PC-9 (cell line): ENCODE measurements at places on chromosomes 6 and 20. TPM values are rescaled to one million over a fixed set of nuclear protein-coding genes. Genes with fewer than 3 reads are reported as not detected.
A peak's percentile ranks its signal among the peaks of the same experiment; 100 is the strongest.

DNA sequence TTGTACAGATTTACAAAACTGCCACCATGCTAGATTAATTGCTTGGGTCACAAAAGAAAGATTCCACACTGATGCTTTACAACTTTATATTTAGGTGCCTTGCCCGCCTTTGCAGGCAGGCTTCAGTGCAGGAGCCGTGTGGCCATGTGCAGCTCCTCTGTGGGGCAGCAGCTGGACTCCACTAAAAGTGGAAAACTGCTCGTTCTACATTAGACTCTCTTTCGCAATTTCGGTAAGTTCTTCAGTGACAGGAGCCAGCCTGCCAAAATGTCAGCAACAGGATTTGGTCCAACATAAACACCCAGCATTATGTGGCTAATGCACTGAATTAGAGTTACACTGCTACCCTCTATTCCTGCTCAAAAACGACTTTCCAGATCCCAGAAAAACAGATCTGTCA is 174.4 kb upstream of the KCNK16 start:
- no peak for DNase-seq

GRCh38 chr20:48329676-48330664 is 497.8 kb downstream of the PREX1 start:
- no peak for DNase-seq

DNA sequence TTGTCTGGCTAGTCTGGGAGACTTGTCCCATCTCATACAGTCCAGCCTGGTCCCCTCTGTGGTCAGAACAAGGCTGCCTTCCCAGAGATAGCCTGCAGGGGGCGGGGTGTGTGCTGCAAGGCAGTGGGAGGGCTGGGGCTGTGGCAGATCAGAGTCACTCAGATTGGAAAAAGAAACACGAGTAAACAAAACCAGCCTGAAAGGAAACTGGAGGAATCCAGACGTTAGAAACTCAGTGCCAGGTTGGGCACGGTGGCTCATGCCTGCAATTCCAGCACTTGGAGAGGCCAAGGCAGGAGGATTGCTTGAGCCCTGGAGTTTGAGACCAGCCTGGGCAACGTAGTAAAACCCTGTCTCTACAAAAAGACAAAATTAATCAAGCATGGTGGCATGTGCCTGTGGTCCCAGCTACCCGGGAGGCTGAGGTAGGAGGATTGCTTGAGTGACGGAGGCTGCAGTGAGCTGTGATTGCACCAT is 20.2 kb downstream of the LEMD2 start:
- peak; percentile 81 for DNase-seq

DNA sequence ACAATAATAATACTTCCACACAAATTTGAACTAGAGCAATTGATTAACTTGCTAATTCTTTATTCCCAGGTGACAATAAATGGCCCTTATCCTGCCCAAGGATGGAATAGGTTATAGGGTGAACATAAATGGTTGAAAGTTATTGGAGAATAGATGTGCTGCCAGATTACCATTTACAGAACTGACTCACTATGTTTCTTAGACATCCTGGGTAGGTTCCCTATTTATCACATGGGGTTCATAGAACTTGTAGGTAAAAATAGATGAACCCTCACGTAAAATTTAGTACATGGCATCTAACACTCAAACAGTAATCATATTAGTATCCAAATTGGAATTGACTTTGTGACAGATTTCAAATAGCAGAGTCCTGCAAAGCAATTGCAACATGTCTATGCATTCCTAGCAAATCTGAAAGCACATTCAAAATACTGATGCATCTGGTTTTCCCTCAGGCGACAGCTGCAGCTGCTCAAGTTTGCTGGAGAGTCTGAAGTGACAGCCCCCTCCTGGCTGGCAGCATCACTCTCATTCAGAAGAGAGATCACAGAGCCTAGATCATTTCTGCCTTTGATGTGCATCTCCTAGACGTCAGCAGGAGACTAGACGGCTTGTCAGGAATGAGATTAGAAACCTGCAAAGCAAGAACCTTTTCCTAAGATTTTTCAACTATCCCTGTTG is 80.2 kb upstream of the RNF217 start:
- DNase-seq: peak; percentile 77

- DNase-seq: peak; percentile 44
These were observed 22.1 kb upstream of the CDKN1A start for GRCh38 chr6:36656441-36656840.

PAX1 gene
- not detected in 2 replicates for total RNA-seq

- DNase-seq: no peak
These were observed 22.1 kb downstream of the AFDN start for GRCh38 chr6:167848783-167849182.

DNA sequence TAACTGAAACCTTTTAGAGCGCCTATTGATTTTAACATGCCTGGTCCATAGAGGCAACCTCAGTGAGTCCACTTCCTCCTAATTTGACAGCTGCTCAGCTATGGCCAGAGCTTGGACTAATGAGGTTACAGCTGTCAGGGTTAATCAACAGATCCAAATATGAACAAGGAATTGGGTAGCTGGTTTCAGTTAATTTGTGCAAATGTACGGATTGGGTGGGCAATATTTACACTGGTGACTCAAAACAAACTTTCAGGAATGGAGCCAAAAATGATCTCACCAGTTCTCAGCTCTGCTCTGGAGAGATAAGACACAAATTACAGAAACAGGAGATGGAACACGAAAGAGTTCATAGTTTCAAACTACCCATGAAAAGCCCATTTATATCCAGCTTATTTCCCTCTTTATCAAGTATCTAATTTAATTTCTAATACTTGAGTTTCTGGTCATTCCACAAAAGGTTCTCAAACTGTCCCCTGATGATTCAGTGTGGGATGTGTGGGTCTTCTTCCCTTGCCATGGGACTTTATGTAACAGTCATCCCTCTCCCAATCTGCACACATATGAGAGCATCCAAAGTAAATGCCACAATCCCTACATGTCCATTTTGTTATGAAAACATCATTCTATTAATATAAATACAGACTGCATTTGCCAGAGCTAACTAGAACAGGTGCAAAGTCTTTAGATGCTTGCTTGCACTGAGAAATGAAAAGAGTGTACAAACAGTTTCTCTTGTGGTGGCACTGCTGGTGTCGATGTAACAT is 149.9 kb downstream of the RPS12 start:
- DNase-seq: peak; percentile 51

DNA sequence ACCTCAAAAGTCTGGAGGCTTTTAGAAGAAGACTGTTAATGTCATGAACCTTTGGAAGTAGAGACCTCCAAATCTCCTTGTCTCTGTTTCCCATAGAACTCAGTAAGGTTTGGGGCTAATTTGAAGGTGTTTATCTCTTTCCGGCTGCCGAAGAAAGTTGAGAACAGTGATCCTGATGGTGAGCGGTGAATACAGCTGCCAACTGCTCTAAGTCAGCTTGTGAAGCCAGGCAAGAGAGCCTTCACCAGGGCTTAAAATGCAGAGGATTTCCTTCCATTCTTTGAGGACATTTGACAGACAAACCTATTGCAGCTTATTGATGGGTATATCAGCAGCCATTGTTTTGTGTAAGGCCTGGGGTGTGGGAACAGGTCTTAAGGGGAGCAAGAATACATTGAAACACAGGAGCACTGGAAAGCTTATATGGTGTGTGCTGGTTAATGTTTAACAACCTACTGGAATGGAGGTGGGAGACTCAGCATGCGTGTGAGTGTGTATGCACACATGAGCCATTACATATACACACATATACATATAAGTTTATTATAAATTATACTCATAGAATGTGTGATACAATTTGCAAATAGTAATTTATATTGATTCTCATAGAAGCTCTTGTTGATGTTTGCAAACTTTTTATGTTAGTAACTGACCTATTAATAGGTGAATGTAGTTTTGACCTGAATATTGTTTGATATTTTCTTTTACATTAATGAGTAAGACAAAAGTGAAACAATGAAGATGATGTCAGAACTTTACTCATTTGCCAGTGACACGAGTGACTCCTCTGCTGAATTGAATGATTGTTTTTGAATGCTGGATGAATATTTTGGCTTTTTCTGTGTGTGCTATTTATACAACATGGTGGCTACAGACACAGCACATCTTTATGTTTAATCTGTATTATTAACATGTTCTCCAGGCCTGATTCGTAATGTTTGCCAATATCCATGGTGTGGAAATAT is 18.1 kb downstream of the PLEKHG1 start:
- DNase-seq: no peak

- DNase-seq: no peak
These were observed 4.9 kb upstream of the TOX2 start for GRCh38 chr20:43909720-43910119.

DNA sequence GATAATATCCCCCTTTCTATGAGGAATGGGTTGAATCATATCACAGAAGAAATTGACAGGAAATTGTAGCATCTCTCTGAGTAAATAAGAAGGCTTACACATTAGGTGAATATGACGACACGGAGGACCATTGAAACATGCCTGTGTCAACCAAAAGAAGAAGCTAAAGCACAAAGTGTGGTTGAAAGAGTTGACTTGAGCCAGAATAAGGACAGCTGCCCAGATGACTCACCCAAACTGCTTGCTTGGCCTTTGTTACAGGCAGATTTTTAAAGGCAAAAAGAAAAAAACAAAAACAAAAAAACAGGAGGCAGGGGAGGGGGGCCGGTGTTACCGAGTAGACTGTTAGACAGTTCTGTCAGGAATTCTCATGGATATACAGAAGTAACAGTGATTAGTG is 129.8 kb upstream of the EDN1 start:
- no peak for DNase-seq

DNA sequence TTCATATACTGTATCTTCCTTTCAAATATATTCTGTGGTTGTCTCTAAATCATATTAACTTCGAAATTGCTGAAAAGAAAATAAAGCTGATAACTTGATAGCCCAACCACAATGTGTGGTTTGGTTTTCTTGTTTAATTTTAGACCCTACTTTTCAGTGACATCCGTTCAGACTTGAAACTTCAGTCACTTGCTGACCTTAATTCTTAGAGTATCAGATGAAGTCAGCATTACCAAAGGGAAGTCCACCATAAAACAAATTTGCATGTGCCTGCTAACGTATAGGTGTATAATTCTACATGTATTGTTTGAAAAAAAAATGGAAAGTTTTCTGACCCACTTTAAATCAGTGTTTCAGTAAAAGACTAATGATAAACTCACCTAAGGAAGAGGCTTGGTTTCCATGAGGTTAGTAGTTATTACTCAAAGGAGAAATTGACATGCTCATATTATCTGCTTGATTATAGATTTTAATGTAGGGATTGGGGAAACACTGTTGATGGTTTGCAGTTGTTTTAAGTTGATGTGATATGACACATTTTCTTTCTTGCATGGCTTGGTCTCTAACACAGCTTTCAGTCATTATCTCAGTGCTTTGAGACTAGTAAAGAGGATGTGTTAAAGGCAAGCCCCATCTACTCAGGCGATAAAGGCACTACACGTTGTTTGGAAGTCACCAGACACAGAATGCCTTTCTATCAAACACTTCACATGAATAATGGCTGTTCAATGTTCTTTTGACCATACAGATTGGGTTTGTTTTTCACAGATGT is 5.2 kb upstream of the IL17A start:
- DNase-seq: no peak

DNA sequence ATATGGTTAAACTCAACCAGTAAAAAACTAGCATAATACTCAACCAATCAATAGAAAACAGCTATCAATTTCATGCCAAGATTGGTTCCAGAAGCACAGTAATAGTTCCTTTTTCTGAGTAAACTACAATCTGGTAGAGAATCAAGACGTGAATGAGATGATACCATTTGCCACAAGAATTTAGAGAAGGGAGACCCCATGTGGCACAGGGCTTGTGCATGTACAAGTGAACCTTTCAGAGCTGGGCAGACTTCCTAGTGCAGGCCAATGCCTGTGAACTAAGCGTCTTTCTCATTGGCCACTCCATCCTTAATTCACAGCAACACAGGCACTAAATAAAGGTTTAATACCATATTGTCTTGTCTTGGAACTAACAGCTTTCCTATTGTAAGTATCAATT is 213.5 kb downstream of the RFPL4B start:
- no peak for DNase-seq

- DNase-seq: no peak
These were observed 179.7 kb downstream of the DLL1 start for GRCh38 chr6:170111141-170111664.

GMDS gene
- 30.1 and 38.3 TPM in 2 replicates for total RNA-seq

DNA sequence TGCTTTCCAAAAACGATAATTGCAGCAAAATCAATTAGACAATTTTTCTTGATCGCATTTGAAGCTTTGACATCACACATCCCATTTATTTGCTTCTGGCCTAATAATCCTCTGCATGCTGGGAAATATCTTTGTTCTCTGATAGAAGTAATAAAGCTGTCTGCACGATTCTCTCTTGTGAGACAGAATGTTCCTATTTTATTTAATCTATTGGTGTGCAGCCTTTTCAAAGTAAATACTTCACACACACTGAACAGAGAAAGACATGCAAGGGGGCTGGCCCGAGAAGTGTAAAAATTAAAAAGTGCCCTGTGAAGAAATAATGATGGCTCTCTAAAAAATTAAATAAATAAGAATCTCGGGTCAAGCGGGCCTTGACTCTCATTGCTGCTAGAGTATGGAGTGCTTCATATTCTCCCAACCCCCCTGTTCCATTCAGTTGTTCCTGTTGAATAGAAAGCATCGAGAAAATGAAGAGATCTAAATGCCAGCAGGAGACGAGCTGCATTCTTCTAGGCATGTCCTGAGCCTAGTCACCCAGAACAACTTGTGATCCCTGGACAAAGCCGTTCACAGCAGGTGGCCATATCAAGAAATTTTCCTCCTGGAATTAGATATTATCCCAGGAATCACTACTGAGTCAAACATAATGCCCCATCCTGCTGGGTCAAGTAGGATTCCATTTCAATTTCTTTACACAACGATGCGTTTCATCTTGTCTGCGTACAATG is 625.9 kb upstream of the EPHA7 start:
- DNase-seq: no peak

MCHR2 gene
- total RNA-seq: not detected in 2 replicates

DNA sequence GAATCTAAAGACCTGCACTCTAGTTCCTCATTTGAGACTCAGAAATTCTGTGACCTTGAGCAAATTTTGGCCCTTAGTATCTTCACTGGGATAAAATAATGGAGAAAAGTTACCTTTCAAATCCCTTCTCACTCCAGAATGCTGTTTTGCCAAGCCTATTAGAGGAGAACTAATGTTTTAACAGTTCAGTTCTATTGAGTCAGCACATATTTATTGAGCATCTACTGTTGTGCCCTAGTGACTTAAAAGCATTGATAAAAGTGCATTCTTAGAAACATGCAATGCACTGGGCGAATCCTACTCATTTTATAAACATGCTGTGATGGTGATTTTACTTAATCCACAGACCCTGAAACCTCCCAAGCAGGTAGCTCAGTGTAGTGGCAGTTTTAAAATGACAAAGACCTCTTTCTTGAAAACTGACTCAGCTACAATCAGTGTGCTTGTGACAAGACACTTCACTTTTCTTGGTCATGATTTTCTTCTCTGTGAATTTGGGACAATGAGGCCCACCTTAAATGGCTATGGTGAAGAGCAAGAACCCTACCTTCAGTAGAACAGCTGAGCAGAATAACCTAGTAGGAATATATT is 312.0 kb downstream of the ALDH8A1 start:
- no peak for DNase-seq

- DNase-seq: no peak
These were observed 46.6 kb downstream of the ZMYND8 start for GRCh38 chr20:47309806-47310426.
